ENCODE measurements at places on chromosomes 12 and 14.

DNA sequence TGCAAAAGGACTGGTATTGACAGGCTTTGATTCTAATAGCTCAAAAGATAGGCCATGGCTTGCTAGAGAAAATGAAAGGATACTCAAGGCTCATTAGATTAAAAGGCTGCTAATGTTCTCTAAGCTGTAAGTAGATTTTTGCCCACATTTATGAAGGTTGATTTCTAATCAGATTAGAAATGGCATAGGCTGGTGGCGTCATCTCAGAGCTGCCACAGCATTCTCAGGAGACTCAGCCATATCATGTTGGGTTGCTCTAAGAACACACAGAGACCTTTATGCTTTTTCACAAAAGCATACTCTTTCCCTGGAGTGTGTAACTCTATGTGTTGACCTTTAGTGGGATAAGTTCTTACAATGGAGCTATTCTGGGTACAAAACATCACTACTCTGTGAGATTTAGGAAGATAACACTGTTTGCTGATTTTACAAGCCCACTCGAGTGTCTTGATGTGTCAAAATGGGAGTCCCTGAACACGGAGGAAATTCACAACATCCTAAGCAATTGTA is 576.0 kb downstream of the NRXN3 start:
- DNase-seq, result no peak

DNA sequence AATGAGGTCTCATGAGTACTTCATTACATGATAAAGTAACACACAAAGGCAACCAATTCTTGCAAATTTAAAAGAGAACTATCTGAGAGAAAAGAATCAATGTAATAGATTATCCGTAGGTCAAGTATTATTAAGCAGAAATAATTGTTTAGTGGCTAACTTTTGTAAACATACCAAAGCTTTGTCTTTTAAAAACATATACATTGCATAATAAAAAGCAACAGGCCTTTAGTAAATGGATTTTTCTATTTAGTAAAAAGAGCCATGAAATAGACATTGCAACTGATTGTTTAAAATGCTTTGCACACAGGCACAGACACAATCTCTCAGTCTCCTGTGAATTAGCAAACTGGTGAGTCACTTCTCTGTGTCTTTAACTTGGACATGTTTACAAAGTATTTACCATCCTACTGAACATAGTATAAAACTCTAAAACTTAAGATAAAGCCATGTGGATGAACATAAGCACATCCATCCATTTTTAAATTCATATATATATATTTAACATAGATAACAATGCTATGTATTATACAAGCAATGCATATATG is 518.7 kb upstream of the MGAT4C start:
- DNase-seq, result no peak

GRCh38 chr12:76674669-76675315 is 89.1 kb upstream of the ZDHHC17 start:
- no peak for DNase-seq

DNA sequence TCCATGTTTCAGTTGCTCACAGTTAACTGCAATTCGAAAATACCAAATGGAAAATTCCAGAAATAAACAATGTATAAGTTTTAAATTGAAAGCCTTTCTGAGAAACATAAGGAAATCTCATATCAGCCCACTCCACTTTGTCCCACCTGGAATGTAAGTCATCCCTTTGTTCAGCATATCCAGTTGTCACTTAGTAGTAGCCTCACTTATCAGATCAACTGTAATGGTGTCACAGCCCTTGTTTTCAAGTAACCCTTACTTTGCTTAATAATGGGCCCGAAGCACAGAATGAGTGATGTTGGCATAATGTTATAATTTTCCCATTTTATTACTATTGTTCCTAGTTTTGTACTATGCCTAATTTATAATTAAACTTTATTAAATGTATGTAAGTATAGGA is 646.8 kb downstream of the C12orf50 start:
- DNase-seq, result no peak

DNA sequence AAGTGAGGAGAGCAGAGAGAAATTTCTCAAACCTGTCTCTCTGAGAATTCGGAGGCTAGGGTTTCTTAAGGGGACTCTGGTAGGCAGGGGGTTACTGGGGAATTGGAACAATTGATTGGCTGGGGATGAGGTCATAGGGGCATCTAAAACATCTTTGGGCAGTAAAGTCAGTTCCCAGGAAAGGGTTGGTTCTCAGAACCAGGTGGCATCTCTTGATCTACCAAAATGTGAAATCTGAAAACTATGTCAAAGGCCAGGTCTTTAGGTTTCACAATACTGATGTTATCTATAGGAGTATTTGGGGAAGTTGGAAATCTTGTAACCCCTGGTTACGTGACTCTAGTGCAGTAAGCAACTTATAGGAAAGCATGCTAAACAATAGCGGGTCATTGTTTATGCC is 6.9 kb downstream of the C12orf75 start:
- no peak for DNase-seq

GRCh38 chr14:74843653-74844052 is 32.3 kb downstream of the PROX2 start:
- no peak for DNase-seq

- DNase-seq, result no peak
These were observed 97.4 kb downstream of the RFLNA start for GRCh38 chr12:124392271-124392666.

Measured in activated CD4-positive, CD25-positive, alpha-beta regulatory T cell (primary cell).